ENCODE measurements at places on chromosomes 3 and 15.

GRCh38 chr3:39112113-39112512, 4.6 kb downstream of the TTC21A start:
- DNase-seq = no peak

- peak; percentile 6 for DNase-seq
Observed at GRCh38 chr15:77416954-77417353, 3.0 kb downstream of the PEAK1 start.

- no peak for DNase-seq
Observed at GRCh38 chr15:52787549-52788098, 2.5 kb downstream of the ONECUT1 start.

- no peak for DNase-seq
Observed at GRCh38 chr15:29352402-29352801, 82.8 kb upstream of the NSMCE3 start.

DNA sequence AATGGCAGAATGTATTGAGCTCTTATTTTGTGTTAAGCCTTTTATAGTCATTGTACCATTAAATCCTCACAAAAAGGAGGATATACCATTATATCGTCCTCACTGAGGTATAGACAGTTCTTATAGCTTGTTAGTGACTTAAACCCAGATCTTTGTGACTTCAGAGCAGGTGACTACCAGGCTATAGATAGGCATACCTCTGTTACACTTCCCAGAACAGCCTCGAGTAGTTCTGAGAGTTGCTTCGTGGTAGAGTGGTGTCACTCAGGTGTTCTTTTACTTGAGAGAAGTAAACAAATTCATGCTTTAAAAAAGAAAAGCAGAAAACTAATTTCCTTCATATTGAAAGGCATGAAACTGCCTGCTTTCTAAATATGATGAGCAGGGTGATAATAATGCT, 59.9 kb downstream of the SEC22A start:
- no peak for DNase-seq

GRCh38 chr15:26620528-26621458, 152.1 kb downstream of the GABRB3 start:
- DNase-seq = peak; percentile 64

DNA sequence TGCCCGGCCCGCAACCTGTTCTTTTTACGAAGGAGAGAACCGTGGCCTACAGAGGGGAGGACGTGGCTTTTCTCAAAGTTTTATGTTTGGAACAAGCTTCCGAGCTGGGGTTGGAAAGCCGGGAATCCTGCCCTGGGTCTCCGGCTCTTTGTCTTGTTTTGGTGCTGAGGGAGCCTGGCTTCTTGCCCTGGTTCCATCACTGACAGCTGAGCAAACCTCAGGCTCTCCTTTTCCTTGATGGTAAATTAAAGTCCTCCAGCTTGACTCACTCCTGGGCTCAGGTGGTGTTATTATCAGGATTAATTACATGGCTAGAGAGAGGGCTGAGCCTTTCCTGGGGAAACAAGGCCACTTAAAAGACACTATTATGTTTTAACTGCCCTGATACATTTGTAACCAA, 289.5 kb upstream of the RGMA start:
- peak; percentile 73 for DNase-seq

GRCh38 chr15:65331811-65332210, 27.3 kb downstream of the RNU5B-1 start:
- DNase-seq = no peak

DNA sequence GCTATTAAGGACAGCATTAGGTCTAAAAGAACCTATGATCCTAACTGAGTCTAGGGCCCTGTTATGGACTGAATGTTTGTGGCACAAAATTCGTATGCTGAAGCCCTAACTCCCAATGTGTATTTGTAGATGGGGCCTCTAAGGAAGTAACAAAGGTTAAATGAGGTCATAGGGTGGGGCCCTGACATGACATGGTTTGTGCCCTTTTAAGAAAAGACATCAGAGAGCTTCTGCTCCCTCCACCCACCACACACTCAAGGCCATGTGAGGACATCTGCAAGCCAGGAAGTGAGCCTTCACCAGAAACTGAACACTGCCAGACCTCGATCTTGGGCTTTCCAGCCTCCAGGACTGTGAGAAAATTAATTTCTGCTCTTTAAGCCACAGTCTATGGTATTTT, 49.2 kb downstream of the PHC3 start:
- DNase-seq = no peak

GRCh38 chr3:135155228-135155627, 360.2 kb downstream of the EPHB1 start:
- no peak for DNase-seq

GRCh38 chr3:81339040-81339845, 422.2 kb downstream of the GBE1 start:
- DNase-seq = peak; percentile 57

- peak; percentile 59 for DNase-seq
Observed at GRCh38 chr3:71361334-71361890, 222.1 kb downstream of the FOXP1 start.

All from NCI-H69 (cell line).